ENCODE measurements at places on chromosomes 2 and 18.
A peak's percentile ranks its signal among the peaks of the same experiment; 100 is the strongest.

DNA sequence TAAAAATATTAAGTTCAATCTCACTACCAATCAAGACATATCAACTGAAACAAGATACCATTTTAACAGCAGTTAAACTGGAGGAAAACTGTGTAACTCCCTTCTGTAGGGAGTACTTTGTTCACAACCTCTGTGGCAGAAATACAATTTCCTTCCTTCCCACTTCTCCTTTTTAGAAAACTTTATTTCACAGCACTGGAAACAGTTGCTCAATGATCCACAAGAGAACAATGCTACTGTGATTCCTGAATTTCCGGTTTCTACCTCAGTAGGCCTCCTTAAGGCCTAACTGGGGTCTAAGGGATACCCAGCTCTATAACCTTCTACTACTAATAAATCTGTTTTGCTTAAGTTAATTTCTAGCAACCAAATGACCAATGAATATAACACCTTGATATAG, 14.1 kb downstream of the TLK1 start:
- DNase-seq = no peak

DNA sequence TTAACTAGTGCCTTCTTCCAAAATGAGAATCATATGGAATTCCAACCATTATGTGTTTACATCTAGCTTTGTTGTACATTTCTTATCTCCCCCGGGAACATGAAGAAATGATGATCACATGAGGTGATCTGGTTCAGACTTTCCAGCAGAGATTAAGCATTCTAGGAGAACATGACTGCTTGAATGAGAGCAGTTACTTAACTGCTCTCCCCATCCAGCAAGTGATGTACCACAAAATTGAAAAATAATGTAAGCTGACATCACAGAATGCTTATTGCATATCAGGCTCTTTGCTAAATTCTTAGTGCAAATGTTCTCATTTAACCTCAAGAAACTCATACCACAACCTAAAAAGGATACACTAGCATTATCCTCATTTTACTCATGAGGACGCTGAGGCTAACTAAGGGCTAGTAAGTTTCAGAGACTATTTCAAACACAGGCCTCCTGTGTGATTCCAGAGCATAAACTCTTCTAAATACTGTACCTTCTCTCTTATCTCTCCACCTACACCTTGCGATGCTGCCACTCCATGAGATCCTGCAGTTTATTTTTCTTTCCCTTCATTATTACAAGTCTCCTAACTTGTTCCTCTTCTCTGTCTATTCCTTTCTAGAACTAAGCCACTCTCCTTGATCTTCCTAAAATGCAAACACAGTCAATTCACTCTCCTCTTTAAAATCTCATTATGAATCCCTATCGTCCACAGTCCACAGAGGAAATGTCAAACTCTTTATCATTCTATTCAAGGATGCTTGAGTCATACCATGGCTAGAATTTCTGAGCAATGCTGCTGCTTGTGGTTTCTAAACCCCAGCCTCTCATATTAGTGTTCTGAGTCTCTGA, 1224.8 kb upstream of the ZEB2 start:
- peak; percentile 83 for DNase-seq

GRCh38 chr2:220162320-220162719, 534.9 kb downstream of the SLC4A3 start:
- no peak for DNase-seq

DNA sequence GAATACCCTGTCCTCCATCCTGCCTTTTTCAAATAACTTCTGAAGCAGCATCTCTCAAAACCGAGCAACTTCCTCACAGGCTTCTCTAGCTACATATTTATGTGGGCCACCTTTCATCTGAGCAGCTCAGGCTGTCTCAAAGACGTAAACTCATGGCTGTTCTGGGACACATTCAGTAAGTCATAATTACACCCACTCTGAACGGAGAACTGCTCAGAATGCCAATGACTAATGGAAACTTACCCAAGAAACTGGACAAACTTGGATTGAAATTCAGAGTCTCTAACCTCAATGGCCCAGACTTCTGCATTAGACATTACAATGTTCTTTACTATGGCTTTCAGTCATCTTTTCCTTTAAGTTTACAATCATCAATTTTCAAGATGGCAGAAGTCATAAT, 145.2 kb downstream of the RAD51AP2 start:
- no peak for DNase-seq

DNA sequence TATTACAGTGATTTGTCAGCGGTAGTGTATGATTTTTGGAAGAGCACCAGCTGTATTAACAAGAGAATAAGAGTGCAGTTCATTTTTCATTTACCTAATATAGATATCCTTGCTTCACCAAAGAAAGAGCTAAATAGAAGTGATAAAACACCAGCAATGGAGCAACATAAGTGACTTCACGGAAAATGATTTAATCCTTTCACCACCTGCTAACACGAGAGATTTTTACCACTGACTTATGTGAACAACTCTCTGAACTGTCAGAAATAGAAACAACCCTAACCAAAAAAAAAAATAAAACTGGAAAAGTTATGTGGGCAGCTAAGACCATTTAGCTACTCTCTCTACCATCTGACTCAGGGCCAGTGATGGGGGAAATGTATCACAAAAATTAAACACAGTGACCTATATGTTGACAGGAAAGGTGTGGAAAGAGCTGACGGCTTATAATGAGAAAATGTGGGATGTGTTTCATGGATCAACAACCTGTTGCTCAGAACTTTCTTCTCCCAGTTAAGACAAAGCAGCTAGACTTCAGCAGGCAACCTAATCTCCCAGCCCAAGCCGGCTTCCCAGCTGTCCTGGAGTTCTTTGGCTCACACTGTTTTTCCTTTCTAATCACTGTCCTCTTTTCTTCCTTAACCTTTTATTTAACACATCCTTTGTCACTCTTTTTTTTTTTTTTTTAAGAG, 272.7 kb downstream of the SS18 start:
- no peak for DNase-seq

DNA sequence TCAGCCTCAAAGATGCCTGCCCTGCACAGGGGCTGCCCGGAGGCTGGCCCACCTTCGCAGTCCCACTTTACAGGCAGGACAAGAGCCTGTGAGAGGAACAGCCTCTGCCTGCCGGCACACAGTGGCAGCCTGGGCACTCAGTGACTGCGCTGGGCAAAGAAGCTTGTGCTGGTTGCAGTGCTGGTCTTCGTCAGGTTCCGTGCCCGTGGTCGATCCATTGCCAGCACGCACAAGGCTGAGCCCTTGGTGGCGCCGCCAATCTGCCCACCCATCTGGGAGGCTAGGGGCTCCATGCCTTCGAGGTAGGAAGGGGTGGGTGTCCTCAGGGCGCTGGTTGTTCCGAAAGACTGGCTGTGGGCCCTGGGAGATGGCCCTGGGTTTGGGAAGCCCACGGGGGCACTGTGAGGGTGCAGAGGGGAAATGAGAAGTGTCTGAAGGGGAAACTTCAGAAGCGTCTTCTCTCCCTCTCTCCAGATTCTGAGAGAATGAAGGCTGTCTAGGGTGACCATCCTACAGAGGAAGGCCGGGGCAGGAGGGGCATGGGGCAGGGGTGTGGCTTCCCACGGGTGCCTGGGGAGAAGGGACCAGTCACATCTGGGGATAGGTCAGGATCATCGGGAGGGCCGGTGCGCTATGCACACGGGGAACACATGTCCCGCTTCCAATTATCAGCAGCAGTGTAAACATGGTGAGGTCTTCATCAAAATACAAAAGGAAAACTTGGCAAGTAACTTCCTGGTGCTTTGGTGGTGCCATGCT, 49.1 kb upstream of the HS6ST1 start:
- DNase-seq = no peak

DNA sequence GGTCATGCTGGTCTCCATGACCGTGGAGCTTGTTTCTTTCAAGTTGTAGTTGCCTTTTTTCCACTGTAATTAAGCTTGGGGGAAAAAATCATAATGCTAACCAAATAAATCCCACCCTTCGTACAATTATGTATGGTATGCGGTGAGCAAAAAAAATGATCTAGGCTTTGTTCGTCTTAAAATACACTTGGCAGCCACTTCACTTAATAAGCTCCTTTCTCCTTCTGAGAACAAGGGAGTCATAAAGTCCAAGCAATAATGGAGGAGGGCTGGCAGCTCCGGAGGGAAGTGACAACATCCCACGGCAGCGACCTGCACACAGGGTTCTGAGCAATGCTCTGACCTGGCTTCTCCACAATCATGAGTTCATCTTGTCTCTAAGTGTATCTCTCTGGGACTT, 91.2 kb upstream of the KLHL29 start:
- no peak for DNase-seq

DNA sequence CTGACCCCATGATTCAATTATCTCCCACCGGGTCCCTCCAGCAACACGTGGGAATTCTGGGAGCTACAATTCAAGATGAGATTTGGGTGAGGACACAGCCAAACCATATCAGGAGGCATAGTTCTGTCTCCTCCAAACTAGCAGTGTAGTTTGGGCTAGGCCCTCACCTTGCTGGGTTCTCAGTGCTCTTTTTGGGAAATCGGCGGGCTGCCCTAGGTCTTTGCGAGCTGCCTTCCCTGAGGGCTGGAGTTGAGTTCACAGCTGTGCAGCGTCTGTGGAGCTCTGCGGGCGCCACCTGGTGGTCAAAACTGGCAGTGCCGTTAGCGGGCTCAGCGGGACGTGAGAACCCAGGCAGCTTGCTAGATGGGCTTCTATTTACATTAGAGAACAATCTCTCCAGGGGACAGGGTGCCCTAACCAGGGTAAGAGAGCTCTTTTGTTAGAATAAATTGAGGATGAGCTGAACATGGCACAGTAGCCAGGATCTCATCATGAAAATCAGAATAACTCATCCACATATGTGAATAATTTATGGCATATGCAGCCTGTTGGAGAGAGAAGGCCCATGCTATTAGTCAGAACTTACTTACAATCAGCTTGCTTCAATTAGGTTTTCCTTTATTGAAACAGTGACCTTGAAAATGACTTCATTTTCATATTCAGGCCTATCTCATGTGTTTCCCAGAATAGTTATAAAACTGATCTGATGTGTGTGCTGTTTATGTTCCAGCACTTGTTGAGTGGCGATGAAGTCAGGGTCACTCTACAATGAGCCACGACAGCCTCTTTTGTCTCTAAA, 27.4 kb upstream of the YES1 start:
- DNase-seq = peak; percentile 87

- no peak for DNase-seq
Measured at GRCh38 chr2:219661197-219661954, 33.9 kb downstream of the SLC4A3 start.

GRCh38 chr2:3612639-3613523, 18.0 kb downstream of the COLEC11 start:
- no peak for DNase-seq

GRCh38 chr2:123434546-123435395, 590.3 kb upstream of the CNTNAP5 start:
- DNase-seq = no peak

- DNase-seq = no peak
Measured at GRCh38 chr2:100192825-100193224, 50.4 kb upstream of the AFF3 start.

- DNase-seq = no peak
Measured at GRCh38 chr18:35512761-35513160, 15.0 kb upstream of the INO80C start.

DNA sequence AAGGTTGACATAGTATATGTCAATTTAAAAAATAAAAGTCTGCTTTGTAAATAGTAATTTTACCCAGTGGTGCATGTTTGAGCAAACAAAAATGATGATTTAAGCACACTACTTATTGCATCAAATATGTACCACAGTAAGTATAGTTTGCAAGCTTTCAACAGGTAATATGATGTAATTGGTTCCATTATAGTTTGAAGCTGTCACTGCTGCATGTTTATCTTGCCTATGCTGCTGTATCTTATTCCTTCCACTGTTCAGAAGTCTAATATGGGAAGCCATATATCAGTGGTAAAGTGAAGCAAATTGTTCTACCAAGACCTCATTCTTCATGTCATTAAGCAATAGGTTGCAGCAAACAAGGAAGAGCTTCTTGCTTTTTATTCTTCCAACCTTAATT, 78.6 kb upstream of the CSRNP3 start:
- DNase-seq = no peak

GRCh38 chr2:63049970-63050333, 678 bp upstream of the OTX1 start:
- no peak for DNase-seq

DNA sequence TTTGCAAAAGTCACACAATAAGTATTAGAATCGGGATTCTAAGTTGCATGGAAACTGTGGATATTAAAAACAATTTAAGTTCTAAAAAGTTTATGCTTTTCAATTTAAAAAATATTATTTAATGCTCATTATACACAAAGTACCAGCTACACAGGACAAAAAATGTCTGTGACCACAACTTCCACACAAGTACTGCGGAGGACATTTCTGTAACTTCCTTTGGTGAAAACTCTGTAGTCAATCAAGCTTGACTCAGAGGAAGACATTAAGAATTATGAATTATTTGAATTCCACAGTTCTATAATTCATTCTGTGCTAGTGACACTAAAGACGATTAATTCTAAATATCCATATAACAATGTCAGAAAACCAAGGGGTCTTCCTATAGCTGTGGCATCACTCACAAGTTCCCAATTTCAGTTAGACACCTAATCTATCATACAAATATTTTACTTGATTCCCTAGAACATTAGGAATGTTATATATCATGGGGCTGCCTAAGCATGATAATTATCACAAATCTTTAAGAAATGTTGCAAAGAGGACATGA, 120.5 kb downstream of the AFF3 start:
- DNase-seq = no peak

- DNase-seq = no peak
Measured at GRCh38 chr2:226640501-226640900, 159.1 kb downstream of the IRS1 start.

Data from activated CD4-positive, alpha-beta T cell treated with anti-CD3 and anti-CD28 coated beads, Interleukin-2, amount 50 U/mL, for 16 hours (primary cell).